Activated T-helper 9 cell treated with anti-CD3 and anti-CD28 coated beads, Interleukin-2, amount 50 U/mL, for 16 hours (primary cell): ENCODE measurements at places on chromosomes 7 and 10.
A peak's percentile ranks its signal among the peaks of the same experiment; 100 is the strongest.

DNA sequence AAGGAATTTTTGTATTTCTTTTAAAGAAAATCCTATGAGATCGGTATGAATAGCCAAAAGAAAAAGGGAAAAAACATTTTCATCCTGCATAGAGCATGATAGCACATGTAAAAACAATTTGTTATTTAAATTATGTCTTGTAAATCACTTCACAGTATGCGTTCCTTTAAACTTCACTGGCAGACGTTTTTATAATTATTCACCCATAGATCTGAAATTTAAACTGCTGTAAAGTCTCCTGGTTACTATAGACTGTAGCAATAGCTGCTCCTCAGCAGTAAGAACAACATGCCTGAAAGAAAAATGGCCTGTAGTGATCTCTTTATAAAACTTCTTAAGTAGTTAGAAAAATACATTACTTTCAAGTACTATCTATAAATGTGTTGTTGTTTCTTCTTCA lies 26.5 kb downstream of the CAPZA2 start:
- DNase-seq = no peak

- no peak for DNase-seq
Observed at GRCh38 chr7:1669064-1669951, 769 bp upstream of the ELFN1 start.

DNA sequence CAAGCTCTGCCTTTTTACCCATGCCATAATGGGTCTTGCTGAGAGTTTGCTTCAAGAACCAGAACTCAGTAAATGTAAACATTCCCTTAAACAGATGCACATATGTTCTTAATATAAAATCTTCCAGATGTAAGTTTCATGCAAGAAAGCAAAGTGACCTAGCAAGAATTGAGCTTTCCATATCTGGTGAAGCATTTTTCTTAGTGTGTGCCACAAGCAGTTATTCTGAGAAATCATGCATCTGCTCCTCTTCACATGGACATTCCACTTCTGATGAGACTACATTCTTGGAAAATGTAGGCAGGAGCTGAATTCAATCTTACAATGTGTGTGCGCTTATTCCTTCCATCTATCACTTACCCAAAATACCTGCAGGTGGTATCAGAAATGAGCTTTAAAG lies 227.8 kb upstream of the LRRTM3 start:
- DNase-seq = no peak

- DNase-seq = no peak
Observed at GRCh38 chr10:94889123-94889522, 49.3 kb upstream of the CYP2C9 start.

- DNase-seq = no peak
Observed at GRCh38 chr10:71520042-71520441, 123.3 kb downstream of the CDH23 start.

DNA sequence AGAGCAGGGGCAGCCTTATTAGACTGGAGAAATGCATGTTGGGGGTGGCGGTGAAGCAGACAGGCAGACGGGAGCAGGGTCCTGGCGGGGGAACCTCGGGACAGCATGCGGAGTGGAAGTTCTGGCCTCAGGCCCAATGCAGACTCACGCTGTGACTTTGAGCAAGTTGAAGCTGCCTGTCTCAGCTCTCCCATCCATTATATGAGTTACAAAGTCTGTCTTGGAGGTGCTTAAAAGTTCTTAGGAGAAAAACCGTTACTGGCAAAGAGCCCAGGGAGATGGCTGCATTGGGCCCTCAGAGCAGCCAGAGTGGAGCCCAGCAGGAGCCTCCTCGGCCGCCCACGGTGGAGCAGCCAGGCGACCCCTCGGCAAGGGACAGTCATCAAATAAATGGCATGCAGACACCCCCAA lies 509.5 kb downstream of the PLXNA4 start:
- DNase-seq = no peak

- DNase-seq = no peak
Observed at GRCh38 chr7:124893140-124893827, 36.3 kb downstream of the POT1 start.

- DNase-seq = no peak
Observed at GRCh38 chr7:131370523-131370968, 42.9 kb downstream of the MKLN1 start.

DNA sequence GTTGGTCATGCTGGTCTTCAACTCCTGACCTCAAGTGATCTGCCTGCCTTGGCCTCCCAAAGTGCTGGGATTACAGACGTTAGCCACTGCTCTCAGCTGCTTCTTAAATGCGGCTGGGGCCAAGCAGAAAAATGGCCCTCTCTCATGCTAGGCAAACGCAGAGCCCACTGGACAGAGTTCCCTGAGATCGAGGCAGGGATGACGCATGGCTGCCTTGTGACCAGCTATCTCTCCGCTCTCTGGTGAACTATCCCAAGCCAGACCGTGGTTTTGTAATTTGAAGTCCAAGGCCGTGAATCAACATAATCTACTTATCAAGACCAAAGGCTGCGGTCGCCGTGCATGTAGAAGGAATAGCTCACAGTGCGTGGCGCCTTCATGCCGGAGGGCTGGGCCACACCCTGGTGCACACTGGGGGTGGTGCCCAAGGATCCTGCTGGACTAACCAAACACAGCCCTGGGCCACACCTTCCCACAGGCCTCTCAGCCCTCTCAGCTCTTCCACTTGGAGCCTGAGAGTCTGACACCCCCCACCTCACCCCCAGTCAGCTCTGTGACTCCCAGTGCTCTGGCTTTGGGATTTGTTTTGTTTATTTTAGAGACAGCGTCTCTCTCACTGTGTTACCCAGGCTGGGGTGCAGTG lies 88.1 kb upstream of the CUX1 start:
- no peak for DNase-seq

GRCh38 chr7:47576031-47576865 lies 5.7 kb downstream of the TNS3 start:
- no peak for DNase-seq

GRCh38 chr7:153386556-153386955 lies 627.0 kb downstream of the ACTR3B start:
- no peak for DNase-seq

- DNase-seq = peak; percentile 5
Observed at GRCh38 chr7:107660381-107661080, at the start of gene SLC26A4. SLC26A4 (plus strand) TSS chr7:107660828; CDS start chr7:107661642, 814 bp downstream.

- no peak for DNase-seq
Observed at GRCh38 chr10:70480239-70480861, 1.8 kb downstream of the PALD1 start.

GRCh38 chr10:31146491-31147209 lies 115.0 kb upstream of the ZNF438 start:
- no peak for DNase-seq

DNA sequence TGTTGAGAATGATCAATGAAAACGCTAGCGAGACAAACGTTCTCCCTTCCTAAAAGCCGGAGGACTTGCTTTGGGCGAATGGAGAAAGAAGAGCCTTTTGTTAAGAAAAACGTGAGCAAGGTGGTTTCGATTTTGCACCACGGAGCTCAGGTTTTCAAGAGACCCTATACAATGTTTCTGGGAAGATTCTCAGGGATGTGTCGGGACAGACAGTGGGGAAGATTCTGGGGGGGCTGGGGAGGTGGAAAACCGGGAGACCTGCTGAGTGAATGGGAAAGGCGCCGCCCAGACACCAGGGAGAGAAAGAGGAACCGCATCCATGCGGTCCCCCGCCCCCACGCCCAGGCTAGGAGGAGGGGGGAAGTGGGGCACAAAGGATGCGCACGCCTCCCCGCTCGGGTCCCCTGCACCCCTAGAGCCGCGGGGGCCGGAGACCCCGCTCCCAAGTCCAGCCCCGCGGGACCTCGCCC lies 745 bp downstream of the YWHAG start:
- DNase-seq = peak; percentile 46

DNA sequence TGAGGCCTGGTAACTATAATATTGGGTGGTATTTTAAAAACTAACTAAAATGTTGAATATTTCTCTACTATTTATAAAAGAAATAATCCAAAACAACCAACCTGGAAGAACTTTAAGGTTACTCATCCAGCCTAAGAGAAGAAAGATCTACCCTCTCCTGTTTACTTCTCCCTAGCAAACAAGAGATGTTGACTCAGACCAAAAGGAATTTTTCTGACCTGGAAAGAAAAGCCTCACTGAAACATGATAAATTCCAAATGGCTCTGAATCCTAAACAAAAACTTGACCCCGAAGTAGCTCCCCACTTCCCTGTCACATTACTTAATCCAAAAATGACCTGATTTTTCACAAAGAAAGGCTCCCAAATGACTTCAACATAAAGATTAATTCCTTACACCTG lies 101.2 kb downstream of the PARD3 start:
- no peak for DNase-seq

DNA sequence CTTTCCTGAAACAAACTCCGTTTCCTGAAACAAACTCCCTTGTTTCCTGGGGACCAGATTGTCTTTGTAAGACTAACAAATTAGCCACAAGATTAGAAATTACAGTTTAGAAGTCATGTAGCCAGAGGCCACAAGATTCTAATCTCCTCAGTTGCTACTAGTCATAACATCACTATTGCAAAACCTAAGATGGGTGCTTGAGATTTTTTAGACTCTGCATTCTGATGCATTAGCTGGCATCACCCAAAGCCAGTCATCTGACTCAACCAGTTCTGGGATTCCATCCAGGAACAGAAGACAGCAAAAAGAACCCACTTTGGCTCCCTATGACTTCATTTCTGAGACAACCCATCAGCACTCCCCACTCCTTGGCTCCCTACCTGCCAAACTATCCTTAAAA lies 367.9 kb upstream of the MBL2 start:
- no peak for DNase-seq

DNA sequence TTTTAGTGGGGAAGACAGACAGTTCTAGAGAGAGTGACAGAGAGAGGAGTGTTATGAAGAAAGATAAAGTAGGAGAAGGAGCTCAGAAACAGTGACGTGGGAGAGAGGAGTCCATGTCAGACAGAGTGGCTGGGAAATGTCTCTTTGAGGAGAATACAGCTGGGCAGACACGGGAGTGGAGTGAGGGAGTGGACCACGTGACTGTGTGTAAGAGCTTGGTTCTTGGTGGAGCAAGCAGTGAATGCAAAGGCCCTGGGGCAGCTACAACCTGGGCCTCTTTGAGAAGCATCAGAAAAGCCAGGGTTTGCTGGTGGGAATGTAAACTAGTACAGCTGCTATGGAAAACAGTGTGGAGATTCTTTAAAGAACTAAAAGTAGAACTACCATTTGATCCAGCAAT lies 11.9 kb upstream of the PLEKHS1 start:
- DNase-seq = no peak

DNA sequence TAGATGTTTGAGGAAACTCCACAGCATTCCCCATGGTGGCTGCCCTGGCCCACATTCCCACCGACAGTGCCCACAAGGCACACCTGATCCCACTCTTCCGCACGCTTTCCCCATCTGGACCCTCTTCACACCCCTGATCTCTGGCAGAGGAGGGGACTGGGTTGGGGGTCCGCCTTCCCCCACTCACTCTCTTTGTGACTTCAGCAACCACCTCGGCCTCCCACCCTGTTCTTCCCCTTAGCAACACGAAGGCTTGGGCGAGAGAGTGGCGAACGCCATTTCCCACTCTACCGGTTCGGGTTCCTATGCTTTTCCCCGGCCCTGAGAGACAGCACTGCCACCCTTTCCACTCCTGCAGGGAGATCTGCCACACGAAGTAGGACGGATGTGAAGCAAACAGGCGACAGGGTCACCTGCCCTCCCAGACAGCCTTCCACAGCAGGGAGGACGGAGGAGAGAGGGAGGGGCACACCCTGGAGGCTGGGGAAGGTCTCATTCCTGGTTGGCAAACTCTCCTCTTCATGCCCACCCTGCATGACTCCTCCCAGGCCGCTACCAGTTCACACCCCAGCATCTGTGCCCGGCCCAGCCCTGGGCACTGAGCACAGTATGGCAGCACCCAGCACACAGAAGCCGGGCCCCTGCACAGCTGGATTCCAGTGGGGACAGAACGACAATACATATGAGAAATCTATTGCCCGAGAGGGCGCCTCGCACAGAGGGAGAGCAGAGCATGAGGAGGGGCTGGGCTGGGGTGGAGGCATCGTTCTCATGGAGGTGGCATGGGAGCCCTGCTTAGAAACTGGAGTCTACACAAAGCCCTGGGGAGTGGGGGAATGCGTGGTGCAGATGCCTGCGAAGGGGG lies 93.5 kb downstream of the PAXIP1 start:
- DNase-seq = no peak

GRCh38 chr7:66296557-66296956 lies 91.4 kb downstream of the TPST1 start:
- DNase-seq = no peak

DNA sequence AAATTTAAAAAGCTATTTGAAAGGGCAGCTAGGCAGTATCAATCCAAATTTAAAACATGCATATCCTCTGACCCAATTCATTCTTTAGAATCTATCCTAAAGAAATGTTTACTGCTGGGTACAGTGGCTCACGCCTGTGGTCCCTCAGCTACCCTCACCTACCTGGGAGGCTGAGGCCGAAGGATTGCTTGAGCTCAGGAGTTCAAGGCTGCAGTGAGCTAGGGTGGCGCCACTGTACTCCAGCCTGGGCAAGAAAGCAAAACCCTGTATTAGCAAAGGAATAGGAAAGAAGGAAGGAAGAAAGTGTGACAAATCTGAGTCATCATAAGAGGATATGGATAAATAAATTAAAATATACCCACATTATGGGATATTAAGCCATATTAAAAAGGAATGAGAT lies 36.3 kb downstream of the C7orf33 start:
- no peak for DNase-seq

- no peak for DNase-seq
Observed at GRCh38 chr10:29773675-29774091, 138.9 kb upstream of the SVIL start.

DNA sequence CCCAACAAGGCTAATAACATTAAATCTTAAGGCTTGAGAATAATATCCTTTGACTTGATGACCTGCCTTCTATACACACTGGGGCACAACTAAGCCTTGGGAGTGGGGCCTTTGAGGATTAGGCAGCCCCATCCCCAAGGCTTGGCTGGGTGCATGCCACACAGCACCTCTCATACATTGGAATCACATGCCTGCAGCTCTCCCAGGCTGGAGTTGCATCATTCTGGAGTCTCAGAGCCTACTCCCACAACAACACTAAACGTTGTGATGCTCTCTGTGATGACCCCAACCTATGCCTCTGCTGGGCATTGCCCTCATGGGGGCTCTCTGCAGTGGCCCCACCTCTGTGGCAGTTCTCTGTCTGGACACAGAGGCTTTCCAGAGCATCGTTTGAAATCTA lies 31.9 kb upstream of the SGCE start:
- DNase-seq = no peak

- no peak for DNase-seq
Observed at GRCh38 chr10:86655173-86655540, 810 bp downstream of the OPN4 start.

GRCh38 chr10:124802313-124802675 lies 675 bp downstream of the ABRAXAS2 start:
- DNase-seq = no peak

GRCh38 chr7:4960363-4960762 lies 1.4 kb upstream of the MMD2 start:
- DNase-seq = no peak

GRCh38 chr10:52316500-52316899 lies 2.4 kb downstream of the DKK1 start:
- DNase-seq = no peak
